Fibroblast of lung (primary cell): ENCODE measurements at places on chromosomes 12 and 14. TPM values are rescaled to one million over a fixed set of nuclear protein-coding genes. Genes with fewer than 3 reads are reported as not detected.

CD27 gene
- total RNA-seq: 0.17 TPM in 1 of 2 replicates, not detected in the other

TMEM229B gene
- 0.77 and 0.99 TPM in 2 replicates for total RNA-seq

CCDC177 gene
- not detected in 2 replicates for total RNA-seq

RASSF8 gene
- 50.6 and 52.8 TPM in 2 replicates for total RNA-seq

RHEBL1 gene
- 0.33 and 0.51 TPM in 2 replicates for total RNA-seq

ANO4 gene
- total RNA-seq: 11.3 and 42.3 TPM in 2 replicates

KRT74 gene
- not detected in 2 replicates for total RNA-seq

FAM186B gene
- total RNA-seq: 0.33 and 0.51 TPM in 2 replicates

DPY19L2 gene
- total RNA-seq: 4.4 and 5.0 TPM in 2 replicates

RILPL2 gene
- total RNA-seq: 3.1 and 4.5 TPM in 2 replicates

NR1H4 gene
- total RNA-seq: not detected in 2 replicates

TMPRSS12 gene
- not detected in 2 replicates for total RNA-seq

MIP gene
- not detected in 2 replicates for total RNA-seq

KRT85 gene
- not detected in 2 replicates for total RNA-seq

CATSPERB gene
- under 0.01 TPM in 1 of 2 replicates, not detected in the other for total RNA-seq

SALL2 gene
- total RNA-seq: 3.1 and 3.5 TPM in 2 replicates

RTN1 gene
- under 0.01 and 0.17 TPM in 2 replicates for total RNA-seq

SYCP3 gene
- 0.17 and 0.26 TPM in 2 replicates for total RNA-seq

VRTN gene
- not detected in 2 replicates for total RNA-seq

NINJ2 gene
- 0.66 and 1.3 TPM in 2 replicates for total RNA-seq

KITLG gene
- 45.7 and 64.6 TPM in 2 replicates for total RNA-seq

SP1 gene
- total RNA-seq: 31.3 and 35.3 TPM in 2 replicates

AREL1 gene
- 23.4 and 28.2 TPM in 2 replicates for total RNA-seq

RASSF9 gene
- 0.33 and 0.77 TPM in 2 replicates for total RNA-seq

TRAF3 gene
- total RNA-seq: 14.4 and 16.2 TPM in 2 replicates

MSI1 gene
- under 0.01 TPM in 1 of 2 replicates, not detected in the other for total RNA-seq

TAS2R46 gene
- total RNA-seq: 1.5 and 2.0 TPM in 2 replicates

RIMBP2 gene
- total RNA-seq: under 0.01 and 0.17 TPM in 2 replicates

PPP4R4 gene
- total RNA-seq: 0.51 and 0.99 TPM in 2 replicates

MYF5 gene
- not detected in 2 replicates for total RNA-seq

AHNAK2 gene
- 47.8 and 106 TPM in 2 replicates for total RNA-seq

KLRC3 gene
- total RNA-seq: not detected in 2 replicates

SDR9C7 gene
- not detected in 2 replicates for total RNA-seq

RTL1 gene
- not detected in 2 replicates for total RNA-seq

CAPS2 gene
- 9.2 and 21.1 TPM in 2 replicates for total RNA-seq

NFE2 gene
- under 0.01 and 0.17 TPM in 2 replicates for total RNA-seq

SNRPF gene
- 11.3 and 14.2 TPM in 2 replicates for total RNA-seq

IFNG gene
- total RNA-seq: not detected in 2 replicates

TRMT5 gene
- 17.5 and 18.3 TPM in 2 replicates for total RNA-seq

ANO2 gene
- total RNA-seq: 0.17 TPM in 1 of 2 replicates, not detected in the other

OR4N5 gene
- not detected in 2 replicates for total RNA-seq

CNTN1 gene
- 0.26 and 0.83 TPM in 2 replicates for total RNA-seq

ASB2 gene
- 0.51 and 0.99 TPM in 2 replicates for total RNA-seq

FOXM1 gene
- 1.3 and 7.3 TPM in 2 replicates for total RNA-seq

ANKRD33 gene
- total RNA-seq: under 0.01 TPM in 1 of 2 replicates, not detected in the other

MGST1 gene
- total RNA-seq: 78.6 and 117 TPM in 2 replicates

FOXG1 gene
- total RNA-seq: not detected in 2 replicates

RBP5 gene
- total RNA-seq: 0.26 TPM in 1 of 2 replicates, not detected in the other

LRCOL1 gene
- total RNA-seq: 0.17 TPM in 1 of 2 replicates, not detected in the other

SERPINA10 gene
- total RNA-seq: not detected in 2 replicates

AVPR1A gene
- not detected in 2 replicates for total RNA-seq

PIANP gene
- under 0.01 and 0.17 TPM in 2 replicates for total RNA-seq

SPIC gene
- total RNA-seq: not detected in 2 replicates

PDE3A gene
- 0.17 and 0.26 TPM in 2 replicates for total RNA-seq

CFAP54 gene
- total RNA-seq: 5.1 and 7.1 TPM in 2 replicates

OR6C75 gene
- not detected in 2 replicates for total RNA-seq

TMEM19 gene
- total RNA-seq: 21.6 and 25.1 TPM in 2 replicates

OTX2 gene
- not detected in 2 replicates for total RNA-seq

RDH16 gene
- total RNA-seq: 0.17 and 0.26 TPM in 2 replicates
